GM06990 (cell line): ENCODE measurements at places on chromosomes 5 and 9.

GRCh38 chr5:124712731-124713305 lies 33.6 kb downstream of the ZNF608 start:
- DNase-seq, result no peak

- no peak for DNase-seq
Measured at GRCh38 chr5:61735531-61735930, 403.5 kb downstream of the ZSWIM6 start.

GRCh38 chr5:5954275-5954598 lies 424.1 kb downstream of the MED10 start:
- no peak for DNase-seq

GRCh38 chr9:94937214-94937903 lies 210.9 kb downstream of the AOPEP start:
- DNase-seq, result no peak

GRCh38 chr5:43042176-43042625 lies 2.1 kb upstream of the ANXA2R start:
- DNase-seq, result peak; percentile 92
